Esophagus squamous epithelium (tissue), 5 donors: ENCODE measurements at places on chromosomes 7 and 10. TPM values are rescaled to one million over a fixed set of nuclear protein-coding genes. Genes with fewer than 3 reads are reported as not detected.

DNA sequence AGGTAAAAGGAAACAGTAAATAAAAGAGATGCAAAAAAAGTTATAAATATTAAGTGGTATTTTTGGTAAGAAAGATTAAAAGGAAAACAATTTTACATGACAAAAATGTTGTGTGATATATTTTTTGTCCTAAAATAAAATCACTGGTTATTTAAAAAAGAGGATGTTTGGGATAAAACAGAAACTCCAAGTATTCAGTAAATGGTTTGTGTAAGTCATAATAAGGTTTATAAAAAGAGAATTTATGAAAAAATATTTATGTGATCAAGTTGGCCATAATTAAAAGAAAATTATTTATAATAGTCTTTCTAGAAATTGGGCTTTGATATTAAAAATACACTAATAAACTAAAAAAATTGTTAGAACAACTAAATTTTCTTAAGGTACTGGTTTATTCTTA, 38.2 kb upstream of the FIGNL1 start:
- no peak for DNase-seq

DNA sequence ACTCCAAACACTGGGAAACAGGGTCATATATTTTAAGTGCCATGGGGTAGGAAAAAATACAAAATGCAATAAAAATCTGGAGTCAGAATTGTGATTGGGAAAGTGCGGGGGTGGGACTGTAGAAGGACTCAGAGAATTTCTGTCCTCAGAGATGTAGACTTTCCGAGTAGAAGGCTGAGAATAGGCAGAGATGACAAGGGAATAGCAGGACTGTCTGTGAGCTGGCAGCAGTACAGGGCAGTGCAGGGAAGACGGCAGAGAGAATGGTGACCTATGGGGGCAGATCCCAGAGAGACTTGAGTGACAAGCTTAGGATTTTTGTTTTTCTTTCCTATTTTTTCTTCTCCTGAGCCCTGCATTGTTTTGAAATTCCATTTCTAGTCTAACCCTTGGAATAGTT, 127.6 kb downstream of the SLC16A9 start:
- DNase-seq: no peak

- no peak for DNase-seq
Measured at GRCh38 chr7:115689941-115690340, 340.6 kb downstream of the TFEC start.

DNA sequence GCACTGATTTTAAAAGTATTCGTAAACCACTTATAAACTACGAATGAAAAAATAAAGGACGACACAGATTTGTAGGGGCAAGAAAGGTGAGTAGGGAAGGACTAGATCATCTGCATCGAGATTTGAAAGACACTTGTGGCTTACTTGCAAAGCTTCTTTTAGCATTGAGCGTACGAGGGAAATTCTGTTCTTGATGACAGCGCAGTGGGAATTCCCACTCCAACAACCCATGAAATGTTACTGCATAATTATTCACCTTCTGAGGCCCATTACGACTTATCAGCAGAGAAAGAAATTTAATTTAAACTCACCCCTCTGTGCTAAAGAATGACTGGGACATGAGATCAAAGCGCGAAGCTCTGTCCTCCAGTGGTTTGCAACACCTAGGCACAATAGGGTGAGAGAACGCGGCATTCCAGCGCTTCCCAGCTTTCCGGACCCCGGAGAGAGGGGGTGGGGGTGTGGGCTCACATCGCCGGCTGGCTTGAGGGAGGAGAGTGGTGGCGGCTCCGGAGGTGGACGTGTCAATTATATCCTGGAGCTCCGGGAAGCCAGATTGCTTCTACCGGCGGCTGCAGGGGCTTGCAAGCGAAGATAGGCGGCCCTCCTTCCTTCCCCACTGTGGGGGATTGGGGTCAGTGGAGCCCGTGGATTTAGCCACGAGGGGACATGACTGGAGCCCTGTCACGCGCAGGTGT, 10.3 kb downstream of the SP8 start:
- DNase-seq: no peak

GRCh38 chr10:130141460-130141859, 5.3 kb downstream of the GLRX3 start:
- DNase-seq: no peak

- DNase-seq: no peak
Measured at GRCh38 chr7:8310876-8311275, 48.9 kb upstream of the ICA1 start.

MLXIPL gene
- 0.53 TPM for total RNA-seq

EIF5AL1 gene
- total RNA-seq: 0.32 TPM
